ENCODE measurements at places on chromosomes 7 and 10. TPM values are rescaled to one million over a fixed set of nuclear protein-coding genes. Genes with fewer than 3 reads are reported as not detected.

The FAM25C gene
- total RNA-seq = not detected

The CARD11 gene
- 163 TPM for total RNA-seq

The PRLHR gene
- total RNA-seq = not detected

The LRGUK gene
- not detected for total RNA-seq

DNA sequence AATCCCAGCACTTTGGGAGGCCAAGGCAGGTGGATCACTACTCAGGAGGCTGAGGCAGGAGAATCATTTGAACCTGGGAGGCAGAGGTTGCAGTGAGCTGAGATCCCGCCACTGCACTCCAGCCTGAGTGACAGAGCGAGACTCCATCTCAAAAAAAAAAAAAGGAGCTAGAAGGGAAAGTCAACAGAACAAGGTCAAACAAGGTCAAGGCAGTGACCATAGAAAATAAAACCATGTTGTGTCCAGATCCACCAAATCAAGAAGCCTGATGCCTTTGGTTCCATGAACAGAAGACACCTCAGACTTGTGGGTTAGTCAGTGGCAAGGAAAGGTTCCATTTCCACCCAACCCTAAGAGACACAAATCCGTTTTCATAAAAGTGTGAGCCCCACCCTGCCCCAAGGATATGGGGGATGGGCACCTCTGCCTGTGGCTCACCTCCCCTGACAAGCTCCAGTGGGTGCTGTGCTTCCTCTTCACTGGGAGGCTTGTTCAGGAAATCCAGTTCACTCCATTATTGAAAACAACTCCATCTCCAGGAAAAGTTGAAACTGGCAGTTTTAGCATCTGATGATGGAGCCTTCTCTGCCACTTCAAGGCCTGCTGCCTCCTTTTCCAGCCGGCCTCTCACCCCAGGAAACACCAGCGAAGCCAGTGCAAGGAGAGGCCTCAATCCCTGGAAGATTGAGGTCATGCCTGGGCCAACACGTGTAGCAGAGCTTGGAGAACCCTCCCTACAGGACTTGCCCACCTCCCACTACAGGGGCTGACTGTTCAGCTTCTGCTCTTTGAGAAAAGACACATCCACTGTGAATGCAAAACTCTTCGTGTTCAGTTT is 152.9 kb downstream of the NRF1 start:
- DNase-seq = no peak

- peak; percentile 77 for DNase-seq
Measured at GRCh38 chr7:50307368-50308032, 3.0 kb downstream of the IKZF1 start.

DNA sequence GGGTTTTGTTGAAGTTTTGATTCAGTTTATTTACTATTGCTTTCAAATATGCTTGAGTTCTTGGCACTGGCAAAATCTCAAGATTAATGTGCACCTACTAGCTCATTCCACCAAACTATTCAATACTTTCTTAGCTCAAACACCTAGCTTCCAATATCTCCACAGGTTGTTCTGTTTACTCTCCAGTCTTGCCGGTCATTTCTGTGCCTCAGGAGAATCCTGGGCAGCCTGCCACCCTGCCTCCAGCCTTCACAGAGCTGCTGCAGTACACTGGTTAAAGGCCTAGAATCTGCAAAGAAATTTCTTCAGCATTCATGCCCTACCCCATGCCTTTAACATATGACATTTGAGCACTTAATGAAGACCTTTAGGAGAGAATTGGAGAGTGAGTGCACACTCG is 4.0 kb upstream of the TMEM106B start:
- DNase-seq = no peak
